EH (cell line): ENCODE measurements at places on chromosomes 13 and 19.

DNA sequence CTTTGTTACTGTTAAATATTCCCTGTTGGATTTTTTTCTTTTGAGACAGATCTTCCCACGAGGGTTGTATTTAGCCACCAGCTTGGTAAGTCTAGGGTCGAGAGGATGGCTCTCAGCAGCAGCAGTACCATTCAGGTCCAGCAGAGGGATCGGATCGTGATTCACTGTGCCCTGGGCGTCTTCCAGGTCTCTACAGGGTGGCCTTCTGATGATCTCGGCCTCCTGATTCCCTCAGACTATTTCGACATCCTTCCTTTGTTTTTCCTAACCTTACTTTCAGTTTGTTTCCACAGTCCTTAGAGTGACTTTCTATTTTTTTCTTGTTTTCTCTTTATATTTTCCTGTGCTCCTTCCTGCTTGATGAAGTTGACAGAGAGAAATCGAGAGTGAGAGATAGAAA is 1436.9 kb downstream of the UQCRFS1 start:
- DNase-seq = peak; percentile 22

- no peak for DNase-seq
These were observed 449.9 kb downstream of the KLF12 start for GRCh38 chr13:73684286-73684685.

GRCh38 chr19:3835055-3835435 is 33.8 kb downstream of the ZFR2 start:
- DNase-seq = no peak

DNA sequence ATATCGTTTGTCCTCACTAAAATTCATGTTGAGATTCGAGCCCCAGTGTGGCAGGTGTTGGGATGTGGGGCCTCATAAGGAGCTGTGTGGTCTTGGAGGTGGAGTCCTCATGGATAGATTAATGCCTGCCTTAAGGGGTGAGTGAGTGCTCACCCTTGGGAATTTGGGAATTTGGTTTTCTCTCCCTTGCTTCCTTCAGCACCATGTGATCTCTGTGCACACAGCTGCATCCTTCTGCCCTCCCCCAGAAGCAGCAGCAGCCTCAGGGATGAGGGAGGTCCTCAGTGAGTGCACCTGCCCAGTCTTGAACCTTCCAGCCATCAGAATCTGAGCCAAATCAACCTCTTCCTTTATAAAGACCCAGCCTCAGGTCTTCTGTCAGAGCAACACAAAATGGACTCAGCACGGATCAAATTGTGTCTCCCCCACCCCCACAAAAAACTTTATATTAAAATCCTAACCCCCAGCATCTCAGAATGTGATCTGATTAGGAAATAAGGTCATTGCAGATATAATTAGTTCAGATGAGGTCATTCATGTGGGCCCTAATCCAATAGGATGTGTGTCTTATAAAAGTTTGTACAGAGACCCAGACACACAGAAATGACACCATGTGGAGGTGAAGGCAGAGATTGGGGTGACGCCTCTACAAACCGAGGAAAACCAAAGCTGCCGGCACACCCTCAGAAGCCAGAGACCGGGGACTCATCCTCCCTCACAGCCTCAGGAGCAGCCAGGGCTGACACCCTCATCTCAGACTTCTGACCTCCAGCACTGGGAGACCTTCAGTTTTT is 12.9 kb downstream of the CYTH2 start:
- peak; percentile 45 for DNase-seq

DNA sequence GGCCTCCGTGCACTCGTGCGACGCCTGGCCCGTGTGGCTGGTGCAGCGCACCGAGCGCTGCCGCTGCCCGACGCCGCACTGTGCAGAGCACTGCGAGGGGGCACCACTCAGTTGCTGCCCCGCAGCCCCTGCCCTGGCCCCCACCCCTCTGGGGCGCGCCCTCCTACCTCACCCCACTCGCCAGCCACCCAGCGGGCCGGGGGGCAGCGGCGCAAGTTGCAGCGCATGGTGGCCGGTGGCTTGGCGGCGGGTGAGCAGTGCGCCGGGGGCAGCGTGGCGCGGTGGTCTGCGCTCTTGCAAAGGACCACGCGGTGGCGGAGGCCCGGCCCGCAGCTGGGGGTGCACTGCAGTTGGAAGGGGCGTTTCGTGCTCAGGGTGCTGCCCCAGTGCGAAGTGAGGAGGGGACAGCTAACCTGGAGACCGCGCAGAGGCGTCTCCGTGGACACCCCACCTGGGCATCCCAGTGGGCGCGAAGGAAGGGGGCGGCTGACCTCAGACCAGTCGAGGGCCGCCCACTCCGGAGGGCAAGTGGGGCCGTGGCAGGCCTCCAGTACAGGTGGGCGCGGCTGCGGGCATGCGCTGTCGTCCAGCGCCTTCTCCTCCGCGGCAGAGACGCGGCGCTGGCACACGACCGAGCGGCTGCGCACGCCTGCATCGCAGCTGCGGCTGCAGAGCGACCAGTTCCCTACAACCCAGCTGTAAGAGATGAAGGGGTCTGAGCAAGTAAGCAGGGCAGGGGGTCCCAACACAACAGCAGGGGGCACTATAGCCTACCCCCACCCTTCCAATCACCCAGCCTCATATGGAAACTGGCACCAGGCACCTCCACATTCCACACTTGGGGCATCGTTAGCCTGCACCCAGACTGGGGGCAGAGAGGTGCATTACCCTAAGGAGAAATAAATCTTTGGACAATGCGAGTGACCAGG is 8.0 kb upstream of the MYO1F start:
- no peak for DNase-seq

DNA sequence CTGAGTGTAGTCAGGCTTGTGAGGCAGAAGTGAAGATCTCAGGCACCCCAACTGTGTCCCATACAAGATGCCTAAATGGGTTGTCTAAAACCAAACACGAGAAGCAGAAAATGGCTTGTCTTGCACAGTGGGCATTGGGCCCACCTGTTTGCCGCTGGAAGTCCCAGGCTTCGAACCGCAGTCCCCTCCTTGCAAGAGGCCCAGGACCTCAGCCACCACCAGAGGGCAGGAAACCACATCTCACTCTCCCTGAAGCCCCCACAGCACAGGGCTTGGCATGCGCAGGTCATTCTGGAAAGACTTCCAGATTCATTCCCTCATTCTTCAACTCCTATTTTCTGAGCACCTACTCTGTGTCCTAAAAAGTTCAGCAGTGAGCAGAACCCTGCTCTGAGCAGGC is 973.7 kb downstream of the UQCRFS1 start:
- DNase-seq = no peak

GRCh38 chr19:41993612-41994483 is at the start of gene ATP1A3:
Gene ATP1A3, minus strand, starts transcription at chr19:41994230. Its CDS starts 154 bp downstream, at chr19:41994076.
- peak; percentile 60 for DNase-seq

GRCh38 chr13:20119960-20120359 is 40.9 kb downstream of the GJA3 start:
- no peak for DNase-seq

DNA sequence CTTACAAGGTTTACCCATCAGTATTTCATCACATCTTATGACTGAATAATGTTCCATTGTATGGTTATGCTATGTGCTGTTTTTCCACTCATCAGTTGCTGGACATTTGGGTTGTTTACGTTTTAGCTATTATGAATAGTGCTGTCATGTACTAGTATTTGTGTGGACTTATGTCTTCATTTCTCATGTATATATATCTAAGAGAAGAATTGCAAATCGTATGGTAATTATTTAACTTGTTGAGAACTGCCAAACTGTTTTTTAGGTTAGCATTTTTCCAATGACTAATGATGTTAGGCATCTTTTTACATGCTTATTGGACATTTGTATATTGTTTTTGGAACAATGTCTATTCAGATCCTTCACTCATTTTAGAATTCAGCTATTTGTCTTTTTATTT is 368.3 kb downstream of the LMO7 start:
- DNase-seq = peak; percentile 43

DNA sequence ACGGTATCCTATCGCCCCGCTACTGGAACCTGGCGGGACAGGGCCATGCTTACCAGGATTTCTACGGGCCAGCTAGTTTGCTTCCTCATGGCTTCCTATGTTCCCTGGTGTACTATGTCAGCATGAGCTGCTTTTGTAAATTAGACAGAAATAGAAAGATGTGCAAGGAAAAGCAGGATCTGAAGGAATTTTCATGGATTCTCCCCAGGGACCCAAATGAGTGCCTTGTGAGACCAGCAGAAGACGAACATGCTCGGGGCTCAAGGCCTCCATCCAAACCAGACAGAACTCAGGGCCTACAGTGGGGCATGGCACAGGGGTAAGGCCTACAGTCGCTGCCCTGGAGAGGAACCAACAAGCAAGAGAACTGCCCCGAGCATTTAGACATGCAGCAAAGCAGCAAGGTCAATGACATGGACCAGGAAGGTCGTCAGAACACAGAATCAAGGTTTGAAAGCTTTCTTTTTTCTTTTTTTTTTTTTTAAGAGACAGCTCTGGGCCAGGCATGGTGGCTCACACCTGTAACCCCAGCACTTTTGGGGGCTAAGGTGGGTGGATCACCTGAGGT is 17.3 kb downstream of the EPS15L1 start:
- no peak for DNase-seq
